ENCODE measurements at places on chromosomes 13 and 19.

- DNase-seq = no peak
Measured at GRCh38 chr19:31356587-31357314, 7.5 kb upstream of the TSHZ3 start.

DNA sequence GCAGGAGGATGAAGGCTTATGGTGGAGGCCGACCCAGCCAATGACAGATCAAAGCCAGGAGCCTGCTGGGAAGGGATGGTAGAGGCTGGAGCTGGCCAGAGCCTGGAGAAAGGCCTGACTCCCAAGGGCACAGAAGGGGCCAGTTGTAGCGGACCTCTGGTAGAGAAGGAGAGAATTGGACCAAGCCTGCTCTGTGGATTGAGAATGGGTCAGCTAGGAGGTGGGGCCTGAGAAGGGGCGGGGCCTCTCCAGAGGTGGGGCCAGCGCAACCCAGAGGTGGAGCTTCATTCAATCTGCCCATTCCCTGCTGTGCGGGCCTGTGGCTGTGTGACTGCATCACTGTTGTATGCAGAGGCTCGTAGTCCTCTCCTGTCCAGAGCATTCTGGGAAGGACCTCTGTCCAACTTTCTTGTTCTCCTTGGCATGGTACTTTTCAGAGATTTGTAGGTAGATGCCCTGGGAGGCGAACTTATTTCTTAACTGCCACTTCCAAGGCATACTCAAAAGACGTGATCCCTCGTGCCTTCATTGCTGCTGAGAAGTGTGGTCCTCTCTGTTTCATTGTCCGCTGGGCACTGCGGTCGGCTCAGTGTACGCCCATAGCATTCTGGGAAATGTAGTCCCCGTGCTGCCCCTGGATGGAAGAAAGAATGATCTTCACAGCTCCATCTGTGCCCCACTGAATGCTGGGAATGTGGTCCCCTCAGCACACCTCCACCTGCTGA is 6.7 kb downstream of the GRIN2D start:
- peak; percentile 40 for DNase-seq

- no peak for DNase-seq
Measured at GRCh38 chr19:15418231-15418578, 583 bp downstream of the AKAP8L start.

DNA sequence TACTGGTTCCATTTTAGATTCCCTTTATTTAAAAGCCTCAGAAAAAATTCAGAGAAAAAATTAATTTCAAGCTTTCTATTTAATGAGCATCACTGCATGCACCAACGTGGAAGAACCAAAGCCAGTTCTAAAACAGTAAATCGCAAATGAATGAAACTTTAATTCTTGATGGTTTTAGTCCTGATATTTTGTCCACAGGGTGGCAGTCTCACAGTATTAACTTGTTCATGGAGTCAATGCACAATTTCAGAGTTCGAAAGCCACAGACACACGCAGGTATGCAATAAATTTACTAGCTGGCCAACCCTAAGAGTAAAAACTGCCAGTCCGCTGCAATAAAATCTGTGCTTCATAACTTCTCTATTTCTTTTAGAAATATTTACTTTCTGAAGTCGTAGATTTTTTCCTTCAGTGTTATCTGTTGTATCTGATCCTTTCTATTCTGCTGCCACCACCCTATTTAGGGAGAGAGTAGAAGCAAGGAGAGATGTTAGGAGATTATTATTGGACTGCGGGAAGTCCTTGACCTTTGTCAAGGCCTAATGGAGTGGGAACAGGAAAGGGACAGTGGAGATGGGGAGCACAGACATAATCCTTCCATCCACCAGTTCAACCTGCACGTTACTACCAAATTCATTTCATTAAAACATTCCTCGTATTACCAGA is 7.0 kb upstream of the WBP4 start:
- DNase-seq = peak; percentile 30

- DNase-seq = no peak
Measured at GRCh38 chr13:110216398-110217041, 90.4 kb downstream of the COL4A1 start.

Measured in mucosa of gallbladder (tissue), 1 donor.